ENCODE measurements at places on chromosomes 11 and 22.

DNA sequence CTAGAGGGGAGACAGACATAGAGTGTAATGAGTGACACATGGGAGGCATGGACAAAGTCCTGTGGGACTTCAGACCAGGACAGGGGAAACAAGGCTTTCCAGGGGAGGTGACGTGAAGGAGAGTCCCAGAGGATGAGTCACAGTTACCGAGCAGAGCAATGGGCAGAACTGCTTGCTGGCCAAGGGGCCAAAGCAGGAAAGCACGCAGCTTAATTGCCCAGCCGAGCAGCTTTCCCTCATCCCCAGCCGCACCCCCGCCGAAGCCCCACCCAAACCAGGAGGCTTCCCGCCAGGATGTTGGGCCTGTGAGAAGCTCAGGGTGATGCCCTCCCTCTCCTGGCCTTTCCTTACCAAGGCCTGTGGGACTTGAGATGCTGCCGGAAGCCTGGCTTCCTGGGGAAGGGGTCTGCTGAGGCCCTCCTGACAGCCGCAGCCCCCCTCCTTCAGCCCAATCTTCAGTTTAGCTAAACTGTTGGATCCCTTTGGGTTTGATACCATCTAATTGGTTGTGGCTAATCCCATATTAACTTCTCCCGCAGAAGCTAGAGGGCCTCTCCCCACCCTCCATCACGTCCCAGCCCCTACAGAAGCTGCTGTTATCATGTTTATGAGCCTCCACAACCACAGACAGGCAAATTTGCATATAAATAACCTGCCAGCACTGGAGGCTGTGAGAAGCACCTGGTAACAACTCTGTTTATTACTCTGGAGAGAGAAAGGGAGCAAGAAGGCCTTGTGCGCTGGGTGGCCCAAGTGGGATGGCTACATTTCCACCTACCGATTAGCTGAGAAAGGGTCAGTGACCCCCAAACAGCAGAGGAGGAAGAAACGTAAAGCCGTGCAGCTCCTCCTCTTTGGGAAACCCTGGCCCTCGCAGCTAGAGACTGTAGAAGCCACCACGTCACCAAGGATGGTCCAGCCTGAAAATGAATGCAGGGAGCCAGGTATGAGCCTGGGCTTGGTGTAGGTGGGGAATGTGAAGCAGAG lies 80.0 kb downstream of the TRIM29 start:
- DNase-seq = no peak

GRCh38 chr11:27868226-27868625 lies 168.0 kb upstream of the BDNF start:
- DNase-seq = no peak

DNA sequence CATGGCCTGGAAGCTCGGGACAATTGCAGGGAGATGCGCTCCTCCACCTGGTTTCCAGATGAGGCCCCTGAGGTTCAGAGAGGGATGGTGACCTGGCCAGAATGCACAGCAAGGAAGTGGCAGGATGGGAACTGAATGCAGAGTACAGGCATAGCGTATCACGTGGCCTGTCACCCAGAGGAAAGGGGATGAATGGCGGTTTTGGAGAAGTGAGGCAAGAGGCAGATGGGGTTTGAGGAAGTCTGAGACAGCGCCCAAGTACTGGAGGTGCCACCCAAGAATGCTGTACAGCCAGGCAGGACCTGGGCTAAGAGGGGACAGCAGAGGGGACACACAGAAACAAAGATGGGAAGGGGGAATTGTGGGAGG lies 4.9 kb downstream of the RAB3IL1 start:
- no peak for DNase-seq

DNA sequence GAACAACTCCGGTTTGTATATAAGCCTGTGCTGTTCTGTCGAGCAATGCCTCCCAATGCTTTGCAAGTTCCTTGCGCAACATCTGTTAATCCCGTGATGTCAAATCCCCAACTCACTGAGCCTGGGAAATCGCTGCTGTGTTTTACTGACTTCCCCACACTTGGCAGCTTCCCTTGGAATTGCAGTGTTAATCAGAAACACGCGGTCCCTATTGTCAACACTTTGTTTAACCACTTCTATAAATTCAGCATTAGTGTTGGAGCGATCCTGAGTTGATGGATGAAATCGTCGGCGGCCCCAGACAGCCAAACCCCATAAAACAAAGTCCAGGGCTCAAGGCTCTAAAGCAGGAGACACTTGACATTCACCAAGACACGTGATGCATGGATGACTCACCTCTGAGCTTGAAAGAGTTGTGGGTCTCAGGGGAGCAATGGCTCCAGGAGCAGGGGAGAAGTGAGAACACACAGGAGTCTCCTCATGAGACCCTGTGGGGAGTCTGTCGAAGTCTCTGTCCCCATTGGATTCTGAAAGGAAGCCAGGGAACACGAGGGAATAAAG lies 555.3 kb downstream of the MIAT start:
- no peak for DNase-seq

- DNase-seq = no peak
Measured at GRCh38 chr11:95611827-95612226, 177.8 kb downstream of the FAM76B start.

- DNase-seq = peak; percentile 62
Measured at GRCh38 chr11:10455637-10456487, 798 bp downstream of the AMPD3 start.

Data from activated CD4-positive, alpha-beta T cell treated with anti-CD3 and anti-CD28 coated beads for 24 hours (primary cell).